ENCODE measurements at places on chromosomes 12 and 14. TPM values are rescaled to one million over a fixed set of nuclear protein-coding genes. Genes with fewer than 3 reads are reported as not detected.

- DNase-seq = no peak
Measured at GRCh38 chr12:5884285-5884684, 60.8 kb downstream of the ANO2 start.

DNA sequence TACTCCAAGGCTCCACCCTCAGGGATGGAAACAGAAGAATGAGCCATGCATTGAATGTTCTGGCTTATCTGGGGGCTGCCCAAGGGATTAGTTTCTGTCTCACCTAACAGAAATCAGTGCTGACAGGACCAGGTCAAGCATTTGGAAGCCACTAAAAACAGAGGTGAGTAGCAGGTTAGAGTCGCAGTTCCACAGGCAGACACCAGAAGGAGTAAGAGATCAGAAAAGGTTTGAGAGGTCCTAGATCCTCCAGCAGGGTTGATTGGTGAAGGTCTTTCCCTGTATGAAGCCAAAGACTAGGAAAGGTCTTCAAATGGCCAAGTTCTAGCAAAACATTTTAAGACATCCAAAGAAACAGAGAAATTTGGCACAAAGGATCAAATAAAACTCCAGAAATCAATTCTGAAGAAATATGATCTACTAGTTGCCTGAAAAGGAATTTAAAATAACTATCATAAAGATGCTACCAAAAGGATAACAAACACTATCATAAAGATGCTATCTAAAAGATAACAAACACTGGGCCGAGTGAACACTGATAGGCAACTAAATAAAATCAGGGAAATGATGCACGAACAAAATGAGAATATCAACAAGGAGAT is 19.5 kb upstream of the TTC9 start:
- DNase-seq = peak; percentile 49

DNA sequence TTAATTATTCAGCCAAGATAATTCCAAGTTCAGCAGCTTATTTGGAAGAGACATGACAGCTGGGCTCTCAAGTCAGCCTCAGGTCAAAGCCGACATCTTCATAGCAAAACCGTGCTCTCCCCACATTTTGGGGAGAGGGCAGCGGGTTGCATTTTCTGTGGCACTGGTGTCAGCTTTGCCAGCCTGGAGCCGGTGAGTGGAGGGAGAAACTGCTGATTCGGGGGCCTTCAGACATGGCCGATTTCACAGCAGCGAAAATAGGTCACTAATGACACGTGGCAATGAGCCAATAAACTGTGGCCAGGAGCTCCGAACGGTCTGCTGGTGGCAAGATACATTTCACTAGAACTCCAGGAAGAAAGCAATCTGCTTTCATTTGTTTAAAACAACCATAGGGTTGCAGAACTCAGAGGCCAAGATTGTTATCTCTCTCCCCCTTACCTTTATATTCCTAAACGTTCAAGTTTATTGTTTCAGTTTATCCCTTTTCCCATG is 173.2 kb downstream of the CAND1 start:
- peak; percentile 80 for DNase-seq

- peak; percentile 59 for DNase-seq
Measured at GRCh38 chr14:94461526-94462218, 9.1 kb upstream of the SERPINA11 start.

The RNASE3 gene
- not detected for total RNA-seq

The KRT73 gene
- not detected for total RNA-seq

Measured in Daoy (cell line).